T-cell (primary cell): ENCODE measurements at places on chromosomes 1 and 21.

- DNase-seq: peak; percentile 40
Observed at GRCh38 chr1:226061841-226062557, 517 bp upstream of the H3-3A start.

DNA sequence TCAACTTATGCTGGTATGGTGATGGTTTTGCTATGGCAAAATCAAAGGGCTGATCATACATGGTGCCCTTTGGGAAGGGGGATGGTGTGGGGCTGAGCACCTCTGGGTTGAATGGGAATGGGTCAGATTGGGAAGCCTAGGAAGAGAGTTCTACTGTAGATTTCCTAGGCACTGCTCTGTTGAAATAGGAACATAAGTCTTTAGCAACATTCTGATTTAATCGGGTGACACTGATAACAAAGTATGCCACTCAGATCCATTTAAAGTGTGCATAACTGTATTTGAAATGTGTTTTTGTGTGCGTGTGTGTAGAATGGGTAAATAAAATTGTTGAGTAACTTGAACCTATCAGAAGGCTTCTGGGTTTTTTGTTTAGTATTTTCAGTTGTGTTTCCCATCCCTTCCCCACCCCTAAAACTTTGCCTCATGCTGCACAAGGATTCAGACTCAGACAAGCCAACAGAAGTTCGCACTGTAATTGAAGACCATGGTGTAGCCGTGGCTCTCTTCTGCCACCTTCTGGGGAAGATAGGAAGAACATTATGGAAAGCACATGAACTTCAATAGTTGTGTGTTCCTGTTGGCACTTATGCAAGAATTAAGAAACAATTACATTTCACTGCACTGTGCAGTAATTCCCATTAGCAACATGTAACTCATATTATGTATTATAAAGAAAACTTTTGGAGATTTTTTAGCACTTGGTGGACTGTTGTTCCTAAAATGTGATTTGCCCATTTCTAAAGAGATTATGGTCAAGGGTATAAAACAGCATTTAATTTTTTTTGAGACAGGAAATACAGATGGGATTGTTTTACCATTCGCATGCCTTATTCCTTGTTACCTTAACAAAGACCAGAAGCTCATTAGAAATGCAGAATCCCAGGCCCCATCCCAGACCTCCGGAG is 10.9 kb upstream of the C4BPB start:
- peak; percentile 48 for DNase-seq

DNA sequence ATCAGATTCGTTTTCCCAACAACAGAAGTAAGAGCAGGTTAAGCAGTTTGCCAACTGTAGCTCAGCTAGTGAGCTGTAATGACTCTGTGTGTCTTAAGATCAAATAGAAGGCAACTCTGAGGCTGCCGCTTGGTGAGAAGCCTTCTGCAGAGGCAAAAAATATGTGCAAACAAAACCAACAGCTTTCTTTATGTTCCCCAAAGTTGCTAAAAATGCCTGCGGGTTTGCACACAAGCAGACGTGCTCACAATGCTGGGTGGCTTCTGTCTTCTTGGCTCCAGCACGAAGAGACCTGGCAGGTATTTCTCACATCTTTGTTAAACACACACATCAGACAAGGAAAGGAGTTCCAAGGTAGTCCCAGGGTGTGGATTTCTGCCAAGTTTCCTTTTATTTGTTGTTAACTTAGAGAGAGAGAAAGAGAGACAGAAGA is 158.9 kb upstream of the JUN start:
- DNase-seq: no peak

- DNase-seq: no peak
Observed at GRCh38 chr1:67726224-67726623, 41.2 kb downstream of the GADD45A start.

GRCh38 chr1:219771080-219771479 is 157.3 kb downstream of the SLC30A10 start:
- no peak for DNase-seq

DNA sequence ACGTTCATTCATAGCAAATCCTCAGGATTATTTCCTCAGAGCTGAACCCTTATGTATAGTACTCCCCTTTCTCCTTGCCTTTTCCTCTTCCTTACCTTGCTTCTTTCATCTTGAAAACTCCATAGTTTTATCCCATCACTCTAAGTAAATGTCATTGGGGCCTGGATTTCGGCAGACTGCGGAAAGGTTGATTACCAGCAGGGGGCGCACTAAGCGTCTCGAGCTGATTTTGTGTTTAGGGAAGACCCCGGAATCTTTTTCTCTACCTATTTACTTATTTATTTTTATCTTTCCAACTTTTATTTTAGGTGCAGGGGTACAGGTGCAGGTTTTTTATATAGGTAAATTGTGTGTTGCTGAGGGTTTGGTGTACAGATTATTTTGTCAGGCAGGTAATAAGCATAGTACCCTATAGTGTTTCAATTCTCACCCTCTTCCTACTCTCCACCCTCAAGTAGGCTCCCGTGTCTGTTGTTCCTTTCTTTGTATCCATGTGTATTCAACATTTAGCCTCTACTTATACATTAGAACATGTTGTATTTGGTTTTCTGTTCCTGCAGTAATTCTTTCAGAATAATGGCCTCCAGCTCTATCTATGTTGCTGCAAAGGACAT is 11.4 kb upstream of the MTARC1 start:
- peak; percentile 11 for DNase-seq

- DNase-seq: no peak
Observed at GRCh38 chr21:43667191-43667904, 8.0 kb downstream of the RRP1B start.

DNA sequence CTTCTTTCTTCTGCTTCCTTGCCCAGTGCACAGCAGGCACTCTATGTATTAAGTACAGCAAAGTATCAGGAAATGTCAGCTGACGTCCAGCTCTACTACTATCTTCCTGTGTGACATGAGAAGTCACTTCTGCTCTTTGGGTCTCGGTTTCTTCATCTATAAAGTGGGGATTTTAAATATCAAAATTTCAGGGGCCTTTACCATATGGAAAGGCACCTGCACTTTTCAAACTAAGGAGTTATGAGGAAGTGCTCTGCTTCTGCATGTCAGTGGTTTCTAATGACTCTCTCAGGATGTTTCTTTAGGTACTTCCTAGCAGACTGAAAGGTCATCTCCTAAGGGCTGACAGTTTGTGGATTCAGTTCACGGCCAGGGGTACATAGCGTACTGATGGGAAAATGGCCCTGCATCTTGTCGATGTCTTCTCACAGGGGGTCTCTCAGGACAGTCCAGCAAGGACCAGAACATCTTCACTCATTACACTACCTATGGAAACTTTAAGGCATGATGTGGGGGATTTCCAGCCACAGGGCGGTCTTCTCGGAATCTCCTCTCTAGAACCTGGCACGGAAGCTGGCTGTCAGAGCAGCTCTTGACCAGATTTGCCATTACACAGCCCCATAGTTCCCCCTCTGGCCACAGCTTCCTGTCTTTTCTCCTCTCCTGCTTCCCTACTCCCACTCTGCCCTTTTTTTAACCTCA is 42.0 kb upstream of the MTF1 start:
- DNase-seq: no peak

DNA sequence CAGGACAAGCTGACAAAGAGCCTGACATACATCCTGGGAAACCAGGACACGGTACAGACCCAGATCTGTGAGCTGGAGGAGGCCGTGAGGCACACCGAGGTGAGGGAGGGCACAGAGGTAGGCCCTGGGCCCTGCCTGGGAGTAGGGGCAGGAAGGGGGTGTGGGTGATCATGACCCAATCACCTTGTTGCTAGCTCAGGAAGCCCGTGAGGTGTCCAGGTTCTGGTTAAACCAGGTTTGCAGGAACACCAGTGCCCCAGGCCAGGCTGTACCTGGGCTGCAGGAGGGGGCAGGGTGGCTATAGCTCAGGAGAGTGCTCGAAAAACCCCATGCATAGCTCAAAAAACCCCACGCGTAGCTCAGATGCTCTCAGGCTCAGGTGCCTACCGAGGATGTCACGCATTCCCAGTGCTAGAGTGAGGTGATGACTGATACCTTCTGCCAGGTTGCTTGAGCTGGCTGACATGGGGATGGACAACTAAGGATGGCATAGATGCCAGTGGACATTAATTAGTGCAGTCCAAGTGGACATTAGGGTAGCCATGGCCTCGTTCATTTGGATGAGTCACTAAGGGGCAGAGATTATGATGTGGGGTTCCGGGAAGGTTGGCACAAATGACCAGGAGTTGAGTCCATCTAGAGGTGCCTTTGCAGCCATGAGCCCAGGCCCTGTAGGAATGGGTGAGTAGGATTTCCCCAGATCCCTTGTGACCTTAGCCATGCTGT is 3.7 kb downstream of the TRIM46 start:
- no peak for DNase-seq

DNA sequence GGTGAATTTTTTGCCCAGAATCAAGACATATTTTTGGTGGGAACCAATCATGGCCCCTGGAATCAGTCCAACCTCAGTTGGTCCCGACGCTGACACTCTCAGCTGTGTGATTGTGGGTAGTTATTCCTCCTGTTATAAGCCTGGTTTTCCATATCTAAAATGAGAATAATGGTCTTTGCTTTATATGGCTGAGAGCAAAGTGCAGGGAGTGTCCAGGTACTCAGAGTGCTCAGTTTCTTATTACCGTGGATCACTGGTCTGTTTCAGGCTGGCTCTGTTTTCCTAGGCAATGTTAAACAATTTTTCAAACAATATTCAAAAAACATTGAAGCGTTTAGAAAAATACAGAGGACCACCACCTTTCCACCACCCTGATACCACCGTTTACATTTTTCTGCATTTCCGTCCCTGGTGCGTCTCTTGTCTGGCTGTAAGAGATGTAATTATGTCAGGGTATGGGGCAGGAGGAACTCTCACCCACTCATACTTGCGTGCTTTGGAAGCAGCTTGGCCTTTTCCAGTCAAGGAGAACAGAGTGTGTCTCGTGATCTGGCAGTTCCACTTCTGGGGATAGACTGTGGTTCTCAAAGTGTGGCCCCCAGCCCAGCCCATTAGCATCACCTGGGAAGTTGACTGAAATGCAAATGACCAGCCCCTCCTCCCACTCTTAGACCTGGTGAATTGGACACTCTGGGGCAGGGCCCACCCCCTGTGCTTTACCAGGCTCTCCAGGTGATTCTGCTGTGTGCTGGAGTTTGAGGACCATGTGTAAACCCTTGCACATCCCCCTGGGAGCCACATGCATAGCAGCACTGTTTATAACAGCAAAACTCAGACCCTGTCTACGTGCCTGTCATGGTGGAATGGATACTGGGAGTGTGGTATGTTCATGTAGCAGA is 6.8 kb downstream of the MX1 start:
- no peak for DNase-seq

DNA sequence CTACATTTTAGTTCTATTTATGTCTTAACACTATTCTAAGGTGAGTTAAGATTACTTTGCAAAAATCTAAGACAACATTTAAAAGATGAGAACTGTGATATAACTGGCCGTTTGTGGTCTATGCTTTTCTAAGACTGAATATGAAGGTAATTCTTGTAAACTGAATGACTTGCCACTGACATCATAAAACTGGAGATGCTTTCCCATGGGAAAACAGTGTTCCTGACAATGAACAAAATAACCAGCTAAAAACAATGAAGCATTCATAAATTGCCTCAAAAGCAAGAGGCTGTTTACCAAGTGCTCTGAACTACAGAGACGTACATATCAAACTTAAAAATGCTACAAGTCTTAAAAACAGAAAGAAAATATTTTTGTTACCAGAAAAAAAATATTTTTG is 54.7 kb downstream of the APP start:
- DNase-seq: no peak

GRCh38 chr1:8025671-8026144 is 401 bp downstream of the ERRFI1 start:
- no peak for DNase-seq

DNA sequence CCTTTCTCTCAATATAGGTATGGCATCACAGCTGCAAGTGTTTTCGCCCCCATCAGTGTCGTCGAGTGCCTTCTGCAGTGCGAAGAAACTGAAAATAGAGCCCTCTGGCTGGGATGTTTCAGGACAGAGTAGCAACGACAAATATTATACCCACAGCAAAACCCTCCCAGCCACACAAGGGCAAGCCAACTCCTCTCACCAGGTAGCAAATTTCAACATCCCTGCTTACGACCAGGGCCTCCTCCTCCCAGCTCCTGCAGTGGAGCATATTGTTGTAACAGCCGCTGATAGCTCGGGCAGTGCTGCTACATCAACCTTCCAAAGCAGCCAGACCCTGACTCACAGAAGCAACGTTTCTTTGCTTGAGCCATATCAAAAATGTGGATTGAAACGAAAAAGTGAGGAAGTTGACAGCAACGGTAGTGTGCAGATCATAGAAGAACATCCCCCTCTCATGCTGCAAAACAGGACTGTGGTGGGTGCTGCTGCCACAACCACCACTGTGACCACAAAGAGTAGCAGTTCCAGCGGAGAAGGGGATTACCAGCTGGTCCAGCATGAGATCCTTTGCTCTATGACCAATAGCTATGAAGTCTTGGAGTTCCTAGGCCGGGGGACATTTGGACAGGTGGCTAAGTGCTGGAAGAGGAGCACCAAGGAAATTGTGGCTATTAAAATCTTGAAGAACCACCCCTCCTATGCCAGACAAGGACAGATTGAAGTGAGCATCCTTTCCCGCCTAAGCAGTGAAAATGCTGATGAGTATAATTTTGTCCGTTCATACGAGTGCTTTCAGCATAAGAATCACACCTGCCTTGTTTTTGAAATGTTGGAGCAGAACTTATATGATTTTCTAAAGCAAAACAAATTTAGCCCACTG is 11.5 kb downstream of the HIPK1 start:
- DNase-seq: peak; percentile 40

DNA sequence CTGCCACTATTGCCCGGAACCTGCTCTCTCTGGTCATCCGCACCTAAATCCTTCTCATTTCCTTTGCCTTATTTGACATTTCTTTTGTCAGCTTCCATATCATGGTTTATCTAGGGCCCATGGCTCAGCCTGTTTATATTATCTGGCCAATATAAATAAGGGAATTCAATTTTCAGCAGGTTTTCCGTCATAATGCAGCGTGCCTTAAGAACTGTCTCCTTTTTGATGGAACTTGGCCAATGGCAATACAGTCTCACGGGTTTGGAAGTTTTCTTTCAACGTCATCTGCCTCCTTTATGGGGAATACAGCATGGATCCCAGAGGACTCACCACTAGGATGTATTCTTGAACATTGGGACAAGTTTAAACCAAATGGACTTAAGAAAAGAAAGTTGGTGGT is 77.8 kb upstream of the KIAA0040 start:
- DNase-seq: no peak

DNA sequence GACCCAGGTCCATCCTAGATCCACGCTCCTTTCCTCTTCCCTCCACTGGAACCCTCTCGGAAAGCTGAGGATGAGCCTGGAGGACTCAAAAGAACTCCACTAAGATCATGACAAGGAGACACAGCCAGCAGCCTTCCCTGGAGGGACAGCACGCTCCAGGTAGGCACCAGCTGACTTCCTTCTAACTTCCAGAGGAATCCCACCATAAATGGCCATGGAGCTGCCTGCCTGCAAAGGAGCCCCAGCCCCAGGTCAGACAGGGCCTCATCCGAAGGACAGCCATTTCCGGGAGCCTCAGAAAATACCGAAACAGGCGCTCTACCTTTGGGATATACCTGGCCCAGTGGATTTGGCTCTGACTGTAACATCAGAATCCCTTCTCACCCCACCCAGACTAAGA is 4.1 kb downstream of the SH3BP5L start:
- DNase-seq: no peak

GRCh38 chr1:18957136-18957521 is 653 bp upstream of the IFFO2 start:
- no peak for DNase-seq
